Endothelial cell (in vitro differentiated cells): ENCODE measurements at places on chromosomes 13 and 19.

DNA sequence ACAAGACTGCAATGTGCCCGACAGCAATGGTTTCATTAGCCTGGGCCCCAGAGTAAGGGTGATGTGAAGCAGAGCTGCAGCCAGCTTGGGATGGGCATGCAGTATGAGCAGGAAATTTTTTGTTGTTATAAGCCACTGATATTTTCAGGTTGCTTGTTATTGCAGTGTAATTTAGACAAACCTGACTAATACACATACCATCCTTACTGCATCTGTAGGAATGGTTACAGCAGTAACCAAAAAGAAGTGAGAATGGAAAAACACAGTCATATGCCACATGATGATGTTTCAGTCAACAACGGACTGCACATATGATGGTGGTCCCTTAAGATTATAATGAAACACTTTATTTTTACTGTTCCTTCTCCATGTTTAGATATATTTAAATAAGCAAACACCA is 8.6 kb upstream of the POMP start:
- no peak for DNase-seq

GRCh38 chr19:57620673-57621348 is 6.8 kb downstream of the ZNF134 start:
- DNase-seq: no peak

- no peak for DNase-seq
These were observed 883 bp downstream of the NPHS1 start for GRCh38 chr19:35851213-35852028.

GRCh38 chr13:29428310-29429181 is 166.9 kb downstream of the SLC7A1 start:
- DNase-seq: peak; percentile 39

GRCh38 chr13:35292329-35292728 is 184.2 kb downstream of the MAB21L1 start:
- no peak for DNase-seq

GRCh38 chr13:58994077-58994476 is 1169.7 kb downstream of the DIAPH3 start:
- no peak for DNase-seq

DNA sequence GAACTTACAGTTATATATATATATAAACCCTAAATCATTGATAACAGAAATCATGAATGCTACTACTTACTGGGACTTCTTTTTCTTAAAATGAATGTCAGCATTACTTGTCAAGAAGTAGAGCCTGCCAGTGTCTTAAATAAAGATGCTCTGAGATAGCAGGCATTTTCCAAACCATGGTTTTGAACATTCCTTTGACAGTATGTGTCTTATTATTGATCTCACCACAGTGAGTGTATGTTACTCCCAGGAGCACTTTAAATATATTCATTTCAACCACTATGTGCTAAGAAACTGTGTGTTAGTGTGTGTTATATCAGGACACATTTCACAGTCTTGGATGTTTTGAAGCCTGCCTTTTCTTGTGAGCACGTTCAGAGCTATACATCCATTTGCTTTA is 28.2 kb downstream of the TNFRSF19 start:
- DNase-seq: no peak

DNA sequence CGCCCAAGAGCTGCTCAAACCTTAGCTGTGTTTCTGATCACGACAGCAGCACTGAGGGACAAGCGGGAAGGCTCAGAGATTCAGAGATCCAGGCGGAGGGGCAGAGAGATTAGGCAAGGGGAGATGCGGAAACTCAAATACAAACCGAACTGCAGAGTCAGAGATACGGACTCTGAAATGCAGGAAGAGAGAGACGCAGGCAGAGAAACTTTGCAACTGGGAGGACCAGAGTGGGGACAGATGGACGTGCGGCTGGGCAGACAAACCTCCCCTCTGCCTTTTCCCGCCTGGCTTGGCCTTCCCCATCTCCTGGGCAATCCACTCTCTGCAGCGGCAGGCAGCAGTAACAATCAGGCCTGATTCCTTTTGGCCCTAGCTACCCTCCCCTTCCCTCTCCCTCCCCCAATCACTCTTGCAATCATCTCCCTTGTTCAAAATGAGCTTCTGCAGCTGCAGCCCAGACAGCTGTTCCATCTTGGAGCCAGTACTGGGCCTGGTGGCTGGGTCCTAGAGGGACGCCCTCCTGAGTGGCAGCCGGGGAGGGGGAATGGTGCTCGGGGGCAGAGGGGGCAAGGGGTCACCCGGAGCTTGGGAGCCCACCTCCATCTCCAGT is 29.7 kb downstream of the OLFM2 start:
- no peak for DNase-seq

DNA sequence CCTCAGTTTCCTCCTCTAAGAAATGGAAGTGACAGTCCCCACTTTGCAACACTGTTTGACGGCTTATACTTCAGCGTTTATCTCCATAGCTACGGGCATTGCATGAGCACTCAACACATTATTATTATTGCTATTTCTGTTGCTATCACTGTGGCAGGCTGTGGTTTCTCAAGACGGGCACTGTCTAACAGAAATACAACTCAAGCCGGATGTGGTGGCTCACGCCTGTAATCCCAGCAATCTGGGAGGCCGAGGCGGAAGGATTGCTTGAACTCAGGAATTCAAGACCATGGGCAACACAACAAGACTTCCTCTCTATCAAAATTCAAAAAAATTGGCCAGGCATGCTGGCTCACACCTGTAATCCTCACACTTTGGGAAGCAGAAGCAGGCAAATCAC is 4.9 kb upstream of the ZSWIM4 start:
- DNase-seq: no peak

GRCh38 chr13:46535825-46536224 is 17.1 kb upstream of the LRCH1 start:
- no peak for DNase-seq

- DNase-seq: no peak
These were observed 111.3 kb downstream of the ZDHHC20 start for GRCh38 chr13:21347753-21348318.

DNA sequence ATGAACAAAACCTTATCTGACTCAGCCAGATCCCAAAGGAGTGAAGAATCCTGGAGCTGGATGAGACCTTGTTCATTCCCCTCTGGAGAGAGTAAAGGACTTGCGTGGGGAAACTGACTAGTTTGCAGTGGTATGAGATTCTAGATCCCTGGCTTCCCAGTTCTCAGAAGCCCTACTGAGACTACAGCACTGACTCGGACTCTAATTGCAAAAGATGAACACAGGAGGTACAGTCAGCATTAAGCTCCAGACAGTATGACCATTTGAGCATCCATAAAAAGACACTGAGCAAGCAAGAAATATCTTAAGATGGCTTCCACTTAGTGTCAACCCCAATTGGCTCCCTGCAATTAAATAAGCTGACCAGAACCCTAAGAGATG is 6.8 kb downstream of the ZC3H4 start:
- no peak for DNase-seq

DNA sequence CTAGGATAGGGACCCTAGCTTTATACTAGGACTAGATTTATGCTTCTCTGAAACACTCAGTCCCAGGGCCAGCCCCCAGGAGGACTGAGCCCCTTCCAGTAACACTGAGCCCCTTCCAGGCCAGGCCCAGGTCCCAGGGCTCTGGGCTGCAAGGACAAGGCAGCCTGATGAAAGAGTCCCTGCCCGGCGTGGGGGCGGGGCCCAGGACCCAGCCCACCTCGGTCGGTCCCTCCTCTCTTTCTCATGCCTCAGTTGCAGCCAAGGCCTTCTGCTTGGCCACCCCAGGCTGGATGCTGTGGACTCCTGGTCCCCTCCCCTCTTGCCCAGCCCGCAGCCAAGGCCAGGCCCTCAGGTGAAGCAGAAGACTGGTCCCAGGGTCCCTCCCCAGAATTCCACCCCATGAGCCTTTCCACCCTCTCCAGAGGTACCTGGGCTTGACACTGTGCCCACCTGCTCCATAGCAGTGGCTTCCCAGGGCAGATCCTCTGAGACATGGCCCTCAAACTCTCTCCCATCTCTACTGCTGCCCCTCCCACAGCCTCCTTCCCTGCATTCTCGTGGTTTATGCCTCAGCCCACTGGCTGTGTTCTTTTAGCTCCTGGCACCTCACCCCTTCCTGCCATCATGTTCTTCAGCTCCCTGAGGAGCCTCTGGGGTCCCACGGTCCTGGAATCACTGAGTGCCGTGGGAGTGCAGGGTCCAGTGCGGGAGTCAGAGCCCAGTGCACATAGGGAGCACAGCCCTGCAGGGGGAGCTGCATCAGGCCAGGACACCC is 53.6 kb upstream of the C1QTNF9B start:
- no peak for DNase-seq

DNA sequence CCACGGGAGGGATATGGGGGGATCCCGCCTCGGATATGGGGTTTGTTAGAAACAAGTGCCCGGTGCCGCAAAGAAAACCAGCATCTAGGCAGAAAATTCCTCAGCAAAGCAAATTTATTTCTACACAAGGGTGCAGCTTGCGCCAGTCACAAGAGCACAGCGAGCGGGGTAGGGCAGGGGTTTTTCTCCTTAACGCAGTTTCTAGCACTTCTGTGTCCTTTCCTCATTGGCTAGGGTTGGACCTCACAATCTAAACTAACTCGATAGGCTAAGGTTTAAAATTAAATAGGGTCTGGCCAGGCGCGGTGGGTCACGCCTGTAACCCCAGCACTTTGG is 595 bp downstream of the ZNF440 start:
- DNase-seq: no peak

- no peak for DNase-seq
These were observed 85.7 kb downstream of the C13orf42 start for GRCh38 chr13:51025245-51025905.

- DNase-seq: no peak
These were observed 194.6 kb downstream of the KLF12 start for GRCh38 chr13:73939603-73940002.

DNA sequence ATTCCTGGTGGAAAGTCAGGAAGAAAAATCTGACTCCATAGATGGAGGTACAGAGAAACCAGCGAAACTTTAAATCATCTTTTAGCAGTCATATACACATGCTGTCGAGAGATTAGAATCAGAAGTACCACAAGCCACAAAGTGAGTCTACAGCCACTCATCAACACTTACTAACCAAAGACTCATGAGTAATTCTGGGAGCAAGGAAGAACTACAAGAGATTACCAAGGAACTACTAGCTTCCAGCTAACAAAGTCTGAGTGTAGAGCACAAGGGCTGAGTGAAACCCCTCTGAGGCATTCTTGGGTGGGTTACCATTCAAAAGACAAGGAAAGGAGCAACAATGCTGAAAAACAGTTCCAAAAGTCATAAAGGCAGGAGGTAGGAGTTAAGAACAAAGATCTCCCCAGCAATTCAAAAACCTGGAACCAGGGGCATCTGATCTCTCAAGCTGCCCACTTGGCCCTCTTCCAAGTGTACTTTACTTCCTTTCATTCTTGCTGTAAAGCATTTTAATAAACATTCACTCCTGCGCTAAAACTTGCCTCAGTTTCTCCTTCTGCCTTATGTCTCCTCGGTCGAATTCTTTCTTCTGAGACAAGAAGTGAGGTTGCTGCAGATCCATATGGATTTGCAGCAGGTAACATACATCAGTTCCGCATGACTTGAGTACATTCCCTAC is 13.0 kb downstream of the RBM26 start:
- no peak for DNase-seq

GRCh38 chr19:542173-542866 is 1.5 kb upstream of the GZMM start:
- DNase-seq: no peak

DNA sequence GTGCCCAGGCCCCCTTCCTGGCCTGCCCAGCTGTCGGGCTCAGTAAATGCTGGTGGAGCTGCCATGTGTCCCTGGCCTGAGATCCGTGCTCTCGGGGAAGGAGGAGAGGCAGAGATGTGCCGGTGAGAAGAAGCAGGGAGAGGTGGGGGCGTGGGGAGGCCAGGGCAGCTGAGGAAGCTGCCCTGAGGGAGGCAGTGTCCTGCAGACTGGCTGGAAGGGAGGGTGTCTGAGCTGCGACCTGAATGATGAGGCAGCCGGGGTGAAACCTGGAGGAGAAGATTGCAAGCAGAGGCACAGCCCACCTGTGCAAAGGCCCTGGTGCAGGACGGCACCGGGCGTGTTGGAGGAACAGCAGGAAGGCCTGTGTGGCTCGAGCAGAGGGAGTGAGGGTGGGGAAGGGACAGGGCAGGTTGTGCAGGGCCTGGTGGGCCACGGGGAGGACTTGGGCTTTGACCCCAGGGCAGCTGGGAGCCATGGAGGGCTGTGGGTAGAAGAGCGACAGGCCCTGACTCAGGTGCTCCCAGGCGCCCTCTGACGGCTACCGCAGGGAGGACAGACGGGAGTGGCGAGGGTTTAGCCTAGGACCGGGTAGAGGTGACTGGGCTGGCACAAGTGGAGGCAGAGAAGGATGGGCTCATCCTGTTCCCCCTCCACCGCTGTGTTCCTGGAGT is 14.0 kb upstream of the CELF5 start:
- peak; percentile 72 for DNase-seq

DNA sequence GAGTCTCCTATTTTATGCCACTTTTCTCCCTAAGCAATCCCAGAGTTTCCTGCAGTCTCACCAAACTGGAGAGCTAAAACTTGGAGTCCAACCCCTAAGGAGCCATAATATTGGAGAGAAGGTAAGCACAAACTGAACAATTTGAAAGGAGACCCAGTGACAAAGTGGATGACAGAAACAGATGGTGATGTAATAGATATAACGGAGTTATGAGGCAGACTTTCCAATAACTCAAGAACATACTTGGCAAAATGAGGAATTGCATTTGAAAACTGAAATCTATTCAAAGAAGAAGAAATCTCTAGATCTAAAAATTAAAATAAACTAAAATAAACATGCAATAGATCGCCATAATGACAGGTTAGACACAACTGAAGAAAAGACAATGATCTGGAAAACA is 200.9 kb upstream of the MIR17HG start:
- DNase-seq: no peak

DNA sequence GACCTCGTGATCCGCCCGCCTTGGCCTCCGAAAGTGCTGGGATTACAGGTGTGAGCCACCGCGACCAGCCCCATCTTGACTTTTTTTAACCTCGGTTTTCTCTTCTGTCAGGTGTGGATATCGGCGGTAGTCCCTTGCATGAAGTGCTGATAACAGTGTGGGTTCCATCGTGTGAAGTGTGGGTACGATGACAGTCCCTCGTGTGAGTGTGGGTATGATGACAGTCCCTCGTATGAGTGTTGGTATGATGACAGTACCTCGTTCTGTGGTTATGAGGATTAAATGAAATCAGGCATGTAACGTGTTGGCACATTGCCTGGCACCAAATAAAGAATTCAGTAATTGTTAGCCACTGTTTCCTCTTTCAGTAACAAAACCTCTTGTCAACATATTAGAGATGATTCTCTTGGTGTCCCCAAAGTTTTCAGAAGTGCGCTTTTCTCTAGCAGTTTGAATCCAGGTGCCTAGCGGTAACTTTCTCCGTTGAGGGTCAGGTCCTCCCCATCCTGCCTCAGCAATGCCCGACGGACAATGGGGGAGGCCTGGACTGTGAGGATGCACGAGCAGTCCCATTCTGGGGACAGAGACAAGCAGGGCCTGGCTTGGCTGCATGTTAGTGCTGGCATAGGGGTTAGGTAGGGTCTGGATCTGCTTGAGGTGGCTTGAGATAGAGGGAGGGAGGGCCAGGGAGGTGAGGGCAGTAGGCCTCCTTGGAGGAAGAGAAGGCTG is 15.3 kb downstream of the GATAD2A start:
- DNase-seq: no peak

GRCh38 chr19:45638930-45639729 is at the start of gene EML2:
TSS of gene EML2 (minus strand) at chr19:45639397. CDS start at chr19:45639376, 21 bp downstream.
- DNase-seq: peak; percentile 22
